ENCODE measurements at places on chromosomes 2 and 18.

GRCh38 chr2:69946351-69947324, 14.8 kb downstream of the ASPRV1 start:
- peak; percentile 24 for DNase-seq

DNA sequence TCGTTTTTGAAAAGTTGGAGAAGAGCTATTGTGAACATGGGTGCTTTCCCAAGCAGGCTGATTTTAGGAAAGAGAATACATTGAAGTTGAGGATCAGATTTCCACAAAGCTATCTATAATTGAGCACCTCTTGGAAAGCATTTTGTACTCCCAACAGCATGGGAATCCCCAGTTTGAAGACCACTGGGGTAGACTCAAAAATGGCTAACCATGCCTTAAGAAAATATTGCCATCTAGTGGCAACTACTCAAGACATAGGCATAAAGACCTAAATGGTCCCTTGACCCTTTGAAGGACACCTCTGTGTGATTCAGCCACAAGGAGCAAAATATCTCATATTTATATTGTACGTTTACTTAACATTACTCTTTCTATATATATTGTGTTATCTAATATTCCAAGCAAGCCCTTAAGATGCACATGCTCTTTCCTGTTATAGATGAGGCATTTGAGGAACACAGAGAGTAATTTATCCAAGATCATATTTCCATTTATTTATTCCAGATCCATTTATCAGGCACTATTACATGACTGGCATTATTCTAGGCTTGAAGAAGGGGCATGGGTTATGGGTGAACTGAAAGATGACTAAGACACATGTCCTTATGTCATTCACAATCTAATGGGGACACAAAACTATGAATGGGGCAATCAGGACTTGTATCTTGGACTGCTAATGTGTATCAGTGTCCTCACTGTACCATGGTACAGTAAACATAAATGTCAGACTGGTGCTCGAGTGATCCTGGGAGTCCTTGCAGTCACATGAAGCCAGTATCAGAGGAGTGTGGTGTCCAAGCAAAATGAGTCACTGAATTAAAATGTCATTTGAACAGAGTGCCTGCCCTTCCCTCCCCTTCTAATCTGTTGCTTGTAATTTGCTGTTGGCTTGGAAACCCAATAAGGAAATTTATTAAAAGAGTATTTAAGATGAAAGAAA, 121.0 kb upstream of the XPO1 start:
- DNase-seq: no peak

GRCh38 chr2:37573451-37574388, 97.7 kb downstream of the CDC42EP3 start:
- no peak for DNase-seq

GRCh38 chr2:201930831-201931230, 102.8 kb upstream of the FZD7 start:
- no peak for DNase-seq

- DNase-seq: no peak
These were observed 90.1 kb downstream of the ACVR1 start for GRCh38 chr2:157785866-157786662.

GRCh38 chr2:15557887-15558311, 3.2 kb downstream of the NBAS start:
- no peak for DNase-seq

GRCh38 chr2:121564905-121565304, 34.2 kb downstream of the RNU4ATAC start:
- no peak for DNase-seq

GRCh38 chr2:29189052-29189451, 73.8 kb downstream of the CLIP4 start:
- DNase-seq: no peak

- DNase-seq: no peak
These were observed 372.8 kb upstream of the UBE2E3 start for GRCh38 chr2:180607514-180608049.

GRCh38 chr2:126655051-126655450, 907 bp upstream of the GYPC start:
- DNase-seq: no peak

- DNase-seq: no peak
These were observed 330.1 kb downstream of the CMPK2 start for GRCh38 chr2:6535572-6535971.

GRCh38 chr2:43088143-43089073, 138.0 kb downstream of the ZFP36L2 start:
- no peak for DNase-seq

DNA sequence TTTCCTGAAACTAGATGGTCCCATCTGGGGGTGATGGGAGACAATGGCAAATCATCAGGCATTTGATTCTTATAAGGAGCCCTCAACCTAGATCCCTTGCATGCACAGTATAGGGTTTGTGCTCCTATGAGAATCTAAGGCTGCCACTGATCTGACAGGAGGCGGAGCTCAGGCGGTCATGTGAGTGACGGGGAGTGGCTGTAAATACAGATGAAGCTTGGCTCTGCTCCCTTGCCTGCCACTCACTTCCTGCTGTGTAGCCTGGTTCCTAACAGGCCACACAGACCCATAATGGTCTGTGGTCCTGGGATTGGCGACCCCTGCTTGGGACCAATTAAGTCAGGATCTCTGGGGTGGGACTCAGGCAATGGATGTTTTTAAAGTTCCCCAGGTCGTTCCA, 293.4 kb downstream of the ZNF521 start:
- no peak for DNase-seq

- DNase-seq: no peak
These were observed 69.3 kb downstream of the MAPK4 start for GRCh38 chr18:50629148-50629631.

GRCh38 chr2:233234264-233234663, 17.2 kb upstream of the ATG16L1 start:
- DNase-seq: no peak

GRCh38 chr2:118568700-118569099, 278.7 kb downstream of the EN1 start:
- no peak for DNase-seq

- DNase-seq: no peak
These were observed 70.7 kb downstream of the TIMM21 start for GRCh38 chr18:74219056-74219455.

DNA sequence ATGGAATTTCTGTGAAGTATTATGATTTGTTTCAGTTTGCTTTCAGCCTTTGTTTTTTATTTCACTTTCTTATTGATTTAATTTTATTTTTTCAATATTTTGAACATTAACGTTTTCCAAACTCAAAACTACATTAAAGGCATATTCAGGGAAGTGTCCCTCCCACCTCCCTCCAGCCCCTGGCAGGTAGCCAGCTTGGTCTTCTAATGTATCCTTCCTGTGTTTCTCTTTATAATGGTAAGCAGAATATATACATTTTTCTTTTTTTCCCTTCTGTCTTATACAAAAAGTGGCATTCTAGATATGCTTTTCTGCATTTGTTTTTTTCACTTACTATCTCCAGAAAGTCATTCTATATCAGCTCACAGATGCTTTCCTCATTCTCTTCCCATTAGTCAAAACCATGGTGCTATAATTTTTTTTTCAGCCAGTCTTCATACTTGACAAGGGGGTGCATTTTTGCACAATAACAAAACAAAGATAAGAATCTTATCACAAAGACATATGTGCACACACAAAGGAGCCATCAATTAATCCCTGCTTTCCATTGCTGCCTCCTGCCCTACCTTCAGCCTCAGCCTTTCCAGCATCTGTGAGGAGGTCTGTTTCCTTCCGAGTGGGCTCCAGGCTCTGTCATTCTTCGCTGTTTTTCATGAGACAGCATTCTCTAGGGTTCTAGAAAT, 33.7 kb upstream of the TMEM177 start:
- DNase-seq: no peak

DNA sequence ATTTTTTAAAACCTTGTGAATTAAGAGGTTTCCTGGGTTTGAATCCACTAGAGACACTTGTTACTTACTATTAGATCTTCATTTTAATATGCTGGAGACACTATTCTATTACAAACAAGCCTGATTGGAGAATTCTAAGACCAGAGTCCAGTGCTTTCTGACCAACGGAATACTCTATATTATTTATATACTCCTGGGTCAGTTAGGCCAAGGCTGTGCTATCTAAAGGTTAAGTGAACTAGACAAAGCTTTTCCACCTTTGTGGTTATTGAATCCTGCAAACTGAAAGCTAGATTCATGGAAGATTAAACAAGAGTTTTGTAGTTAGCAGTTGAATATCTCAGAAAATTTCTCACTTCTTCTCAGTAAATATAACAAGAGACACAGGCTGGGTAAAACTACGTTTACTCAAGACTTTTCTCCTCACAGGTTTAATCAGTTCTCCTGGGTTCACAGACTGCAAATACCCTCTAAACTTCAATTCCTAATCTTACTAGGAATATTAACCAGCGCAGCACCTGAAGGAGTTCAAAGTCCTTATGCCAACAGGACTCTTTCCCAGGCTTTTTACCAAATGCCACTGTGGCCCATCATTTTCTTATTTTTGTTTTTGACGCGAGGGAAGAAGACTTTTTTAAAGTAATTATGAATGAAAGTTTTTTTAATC, 66.4 kb downstream of the COL4A4 start:
- no peak for DNase-seq

DNA sequence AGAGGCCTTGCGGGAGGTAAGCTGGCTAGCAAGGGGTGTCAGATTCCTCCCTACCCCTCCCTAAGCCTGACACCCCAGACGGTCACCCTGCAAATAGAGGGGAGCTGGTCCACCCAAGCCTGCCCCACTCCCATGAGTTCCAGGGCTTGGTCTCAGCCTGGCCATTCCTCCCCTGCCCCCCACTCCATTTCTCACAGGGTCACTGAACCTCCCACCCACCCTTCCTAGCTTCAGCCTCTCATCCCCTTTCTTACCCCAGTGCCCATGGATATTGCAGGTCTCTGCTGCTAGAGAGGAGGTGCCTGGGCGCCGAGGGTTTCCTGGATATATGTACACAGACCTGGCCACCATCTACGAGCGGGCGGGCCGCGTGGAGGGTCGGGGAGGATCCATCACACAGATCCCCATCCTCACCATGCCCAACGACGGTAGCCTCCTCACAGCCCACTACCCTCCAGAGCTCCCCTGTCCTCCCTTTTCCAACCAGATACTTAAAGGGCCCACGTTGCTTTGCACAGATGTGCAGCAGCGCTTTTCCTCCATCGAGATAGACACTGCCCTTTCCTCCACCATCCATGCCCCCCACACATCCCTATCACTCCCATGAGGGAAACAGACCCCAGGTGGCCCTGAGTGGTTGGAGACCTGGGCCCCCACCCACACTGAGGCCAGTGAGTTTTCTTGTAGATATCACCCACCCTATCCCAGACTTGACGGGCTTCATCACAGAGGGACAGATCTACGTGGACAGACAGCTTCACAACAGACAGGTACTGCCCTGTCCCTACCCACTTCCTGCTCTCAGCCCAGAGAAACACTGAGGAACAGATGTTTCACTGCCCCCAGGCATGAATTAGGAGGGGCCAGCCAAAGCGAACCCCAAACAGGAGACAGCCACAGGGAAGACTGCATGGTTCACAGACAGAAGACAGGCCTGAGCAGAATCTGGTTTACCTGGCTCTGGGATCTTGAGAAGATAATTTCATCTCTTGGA, 15.2 kb upstream of the ANKRD53 start:
- DNase-seq: no peak

GRCh38 chr18:48819276-48819675, 131.5 kb downstream of the SMAD7 start:
- no peak for DNase-seq

DNA sequence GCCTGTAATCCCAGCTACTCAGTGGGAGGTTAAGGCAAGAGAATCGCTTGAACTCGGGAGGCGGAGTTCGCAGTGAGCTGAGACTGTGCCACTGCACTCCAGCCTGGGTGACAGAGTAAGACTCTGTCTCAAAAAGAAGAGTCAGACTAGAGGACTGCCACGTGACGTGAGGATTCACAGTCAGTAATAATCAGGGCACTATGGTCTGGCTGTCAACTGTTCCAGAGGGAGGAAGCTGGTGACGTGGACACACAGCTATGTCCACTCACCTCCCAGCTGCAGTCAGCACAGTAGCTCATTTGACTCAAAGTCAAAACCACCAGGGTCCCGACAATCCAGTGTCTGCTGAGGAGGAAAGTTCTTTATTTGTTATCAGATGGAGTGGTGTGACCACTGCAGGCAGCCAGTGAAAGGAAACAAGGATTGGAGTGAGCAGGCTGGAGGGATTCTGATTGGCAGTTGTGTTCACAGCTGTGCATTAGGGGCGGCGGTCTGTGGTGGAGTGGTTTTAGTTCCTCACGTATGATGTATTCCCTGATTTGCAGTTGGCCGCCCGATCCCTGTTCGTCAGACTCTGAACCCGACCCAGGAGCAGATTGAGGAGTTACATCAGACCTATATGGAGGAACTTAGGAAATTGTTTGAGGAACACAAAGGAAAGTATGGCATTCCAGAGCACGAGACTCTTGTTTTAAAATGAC, 37.9 kb downstream of the MOGAT1 start:
- DNase-seq: no peak

DNA sequence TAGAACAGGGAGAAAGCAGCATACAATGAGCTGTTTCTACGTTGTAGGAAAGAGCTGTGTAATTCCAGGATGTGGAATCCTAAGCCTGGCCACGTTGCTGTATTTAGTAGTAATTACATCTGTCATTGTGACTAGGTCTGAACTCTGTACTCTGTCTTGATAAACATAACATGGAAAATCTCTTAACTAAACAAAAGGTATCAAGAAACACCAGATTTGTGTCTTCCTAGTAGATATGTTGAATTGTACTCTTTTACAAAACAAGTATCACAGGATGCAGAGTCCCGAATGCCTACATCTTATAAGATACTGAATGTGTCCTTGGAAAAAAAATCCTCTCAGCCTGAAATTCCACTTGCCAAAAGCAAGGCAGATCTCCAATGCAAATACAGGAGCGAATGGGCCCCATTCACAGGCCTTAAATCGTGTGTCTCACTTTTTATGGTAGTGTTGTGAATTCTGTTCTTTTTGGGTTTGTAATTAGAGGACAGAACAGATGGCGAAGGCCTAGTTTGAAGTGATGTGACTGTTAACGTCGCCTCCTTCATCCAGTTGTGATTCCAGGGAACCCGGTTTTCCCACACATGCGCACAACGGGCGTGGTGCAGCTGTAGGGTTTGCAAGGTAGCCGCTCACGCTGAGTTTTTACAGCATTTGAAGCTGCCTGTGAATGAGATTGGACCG, 246.5 kb downstream of the GBX2 start:
- no peak for DNase-seq

GRCh38 chr2:173307293-173307692, 47.4 kb upstream of the CDCA7 start:
- DNase-seq: no peak

GRCh38 chr2:31190188-31190587, 27.1 kb downstream of the CAPN14 start:
- no peak for DNase-seq

- DNase-seq: no peak
These were observed 279.2 kb upstream of the DCC start for GRCh38 chr18:52060607-52061304.

GRCh38 chr18:39523281-39523680, 1957.7 kb upstream of the CELF4 start:
- no peak for DNase-seq

GRCh38 chr2:207274530-207275189, 108.9 kb upstream of the KLF7 start:
- no peak for DNase-seq
